GM23248 (cell line): ENCODE measurements at places on chromosomes 12 and 14.

DNA sequence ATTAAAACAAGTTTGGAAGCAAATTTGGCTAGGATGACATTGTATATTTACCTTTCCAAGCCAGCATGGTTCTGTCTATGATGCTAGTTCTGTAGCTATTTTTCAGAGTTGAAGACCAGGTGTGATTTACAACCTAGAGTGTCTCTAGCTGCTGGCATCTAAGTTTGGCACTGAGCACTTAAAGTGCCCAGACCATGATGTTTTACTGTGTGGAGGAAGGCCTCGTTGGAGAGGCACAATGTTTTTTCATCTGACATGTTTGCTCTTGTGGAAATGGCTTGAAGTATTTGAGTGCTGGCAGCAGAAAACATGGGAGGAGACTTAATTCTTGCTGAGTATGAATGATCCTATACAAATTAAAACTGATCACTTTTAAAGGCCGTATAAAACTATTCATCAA, 13.0 kb upstream of the C12orf71 start:
- DNase-seq = no peak

- DNase-seq = no peak
These were observed 113.0 kb upstream of the TMEM233 start for GRCh38 chr12:119480551-119480950.

DNA sequence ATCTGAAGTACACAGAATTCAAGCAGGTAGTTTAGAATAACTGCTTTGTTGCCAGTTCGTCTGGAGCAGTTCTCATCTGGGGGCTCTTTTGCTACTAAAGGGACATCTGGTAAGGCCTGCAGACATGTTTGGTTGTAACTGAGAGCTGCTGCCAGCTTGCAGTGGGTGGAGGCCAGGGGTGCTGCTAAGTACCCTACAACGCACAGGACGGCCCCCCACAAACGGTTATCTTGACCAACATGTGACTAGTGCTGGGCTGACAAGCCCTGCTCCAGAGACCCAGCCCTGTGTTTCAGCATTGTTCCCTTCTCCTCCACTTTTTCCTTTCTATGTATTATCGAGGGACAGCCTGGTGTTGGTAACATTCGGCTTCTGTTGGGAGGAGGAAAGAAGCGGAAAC, 40.8 kb downstream of the FBXO21 start:
- DNase-seq = no peak

- peak; percentile 75 for DNase-seq
These were observed 604 bp downstream of the EEA1 start for GRCh38 chr12:92928421-92928961.

GRCh38 chr12:6361834-6362233, 13.5 kb downstream of the SCNN1A start:
- DNase-seq = no peak

DNA sequence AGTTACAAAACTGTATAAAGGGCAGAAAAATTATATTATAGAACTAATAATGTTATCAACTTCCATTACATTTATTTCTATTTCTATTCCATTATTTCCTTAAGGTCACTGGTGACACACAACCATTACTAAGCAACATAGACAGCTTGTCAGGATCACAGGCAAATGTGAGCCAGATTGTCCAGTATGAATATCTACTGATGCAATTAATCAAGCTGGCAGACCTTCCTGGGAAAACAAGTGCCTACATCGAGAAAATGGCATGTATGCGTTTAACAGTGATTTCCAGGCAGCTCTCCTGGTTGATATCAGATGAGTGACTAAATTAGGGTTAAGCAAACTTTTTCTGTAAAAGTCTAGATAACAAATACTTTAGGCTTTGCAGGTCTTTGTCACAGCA, 36.9 kb upstream of the TSPAN8 start:
- DNase-seq = no peak

- peak; percentile 20 for DNase-seq
These were observed 1322.3 kb upstream of the TMEM132C start for GRCh38 chr12:126944684-126945083.
